ENCODE measurements at places on chromosomes 2 and 18.

DNA sequence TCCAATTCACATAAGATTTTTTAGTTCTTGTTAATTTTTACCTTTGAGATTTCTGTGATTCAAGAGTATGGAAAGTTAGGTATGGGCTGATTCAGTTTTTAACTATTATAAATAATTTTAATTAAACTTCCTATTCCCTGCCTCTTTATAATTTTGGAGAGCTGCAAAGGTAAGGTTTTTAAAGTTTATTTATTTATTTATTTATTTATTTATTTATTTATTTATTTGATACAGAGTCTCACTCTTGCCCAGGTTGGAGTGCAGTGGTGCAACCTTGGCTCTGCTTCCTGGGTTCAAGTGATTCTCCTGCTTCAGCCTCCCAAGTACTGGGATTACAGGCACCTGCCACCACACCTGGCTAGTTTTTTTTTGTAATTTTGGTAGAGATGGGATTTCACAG lies 215.5 kb upstream of the FIGN start:
- no peak for DNase-seq

DNA sequence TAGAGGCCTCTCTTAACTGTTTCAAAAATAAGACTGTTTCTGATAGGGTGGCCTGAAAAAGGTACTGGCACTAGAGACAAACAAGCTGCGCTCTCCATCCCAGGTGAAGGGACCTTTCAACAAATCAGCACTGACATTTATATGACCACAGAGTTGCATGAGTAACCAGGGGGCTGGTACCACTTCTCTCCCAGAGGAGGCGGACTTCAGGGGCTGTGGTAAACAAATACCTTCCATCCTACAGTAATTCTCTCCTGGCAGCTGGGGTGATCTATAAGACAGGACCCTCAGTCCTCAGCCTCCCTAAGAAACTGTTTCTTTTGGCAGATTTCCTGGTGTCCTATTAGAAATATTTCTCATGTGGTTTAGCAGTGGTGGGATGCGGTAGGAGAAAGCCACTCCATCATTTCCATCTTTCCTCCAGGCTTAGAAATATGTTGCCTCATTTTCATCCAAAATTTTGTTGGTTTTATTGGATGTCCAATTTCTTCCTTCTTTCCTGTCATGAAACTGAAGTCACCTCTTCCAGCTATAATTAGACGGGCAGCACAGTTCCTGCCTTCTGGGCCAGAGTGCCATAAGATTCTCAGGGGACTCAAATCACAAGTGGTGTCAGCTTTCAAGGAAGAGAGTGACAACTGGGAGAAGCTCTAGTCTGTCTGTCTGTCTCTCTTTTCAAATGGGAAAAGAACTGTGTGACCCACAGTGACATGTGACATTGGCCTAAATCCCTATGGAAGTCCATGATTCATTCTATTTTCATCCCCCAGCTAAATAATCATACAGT lies 96.4 kb downstream of the CYRIA start:
- no peak for DNase-seq

DNA sequence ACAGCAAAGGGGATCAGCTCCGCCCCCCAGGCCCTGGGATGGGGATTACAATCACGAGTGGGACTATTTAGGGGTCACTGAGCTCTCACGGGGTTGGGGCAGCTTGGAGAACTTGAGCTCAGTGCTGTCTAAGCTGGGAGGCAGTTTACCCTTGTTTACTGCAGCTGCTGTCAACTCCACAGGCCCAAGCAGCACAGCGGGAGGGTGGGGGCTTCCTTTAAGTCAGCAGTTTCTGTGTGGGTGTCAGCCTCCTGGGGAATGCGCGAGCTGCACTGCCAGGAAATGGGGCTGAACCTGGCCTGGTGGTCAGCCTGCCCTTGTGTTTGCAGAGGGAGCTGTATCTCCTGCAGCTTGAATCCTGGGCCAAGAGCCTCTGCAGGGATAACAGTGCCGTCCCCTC lies 29.8 kb downstream of the TOGARAM2 start:
- DNase-seq = no peak

GRCh38 chr18:55585920-55586561 lies 2.0 kb downstream of the TCF4 start:
- DNase-seq = no peak

DNA sequence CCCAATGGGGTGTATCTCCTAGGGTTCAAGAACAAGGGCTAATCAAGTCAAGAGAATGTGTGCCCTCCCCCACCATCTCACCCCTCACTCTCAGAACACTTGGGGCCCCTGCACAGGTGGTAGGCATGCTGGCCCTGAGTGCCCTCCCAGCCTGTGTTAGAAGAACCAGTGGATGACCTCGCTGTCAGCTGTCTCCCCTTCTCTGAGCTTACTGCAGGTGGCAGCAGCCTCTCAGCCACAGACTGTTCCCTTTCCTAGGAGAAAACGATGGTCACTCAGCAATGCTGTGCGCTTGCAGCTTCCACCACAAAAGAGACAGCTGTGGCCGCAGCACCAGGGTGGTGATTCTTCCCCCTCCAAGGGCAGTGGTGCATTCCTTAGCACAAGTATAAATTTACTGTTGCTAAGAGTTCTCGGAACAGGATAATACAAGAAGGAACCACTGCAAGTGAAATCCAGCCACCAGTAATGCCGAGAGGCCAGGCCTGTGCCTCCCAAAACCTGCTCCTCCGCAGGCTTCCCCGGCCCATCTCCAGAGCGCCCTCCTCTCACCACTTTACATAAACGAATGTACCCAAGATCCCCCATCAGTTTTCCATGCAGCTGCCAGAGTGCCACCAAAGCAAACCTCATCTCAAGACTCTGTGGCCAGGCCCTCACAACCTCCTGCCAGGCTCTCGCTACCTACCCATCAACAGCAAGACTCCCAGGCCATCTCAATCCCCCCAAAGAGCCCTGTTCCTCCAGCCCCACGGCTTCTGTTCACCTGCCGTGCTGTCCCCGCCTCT lies 935 bp upstream of the RAMP1 start:
- peak; percentile 17 for DNase-seq

- no peak for DNase-seq
Observed at GRCh38 chr2:205411558-205411957, 270.7 kb upstream of the NRP2 start.

DNA sequence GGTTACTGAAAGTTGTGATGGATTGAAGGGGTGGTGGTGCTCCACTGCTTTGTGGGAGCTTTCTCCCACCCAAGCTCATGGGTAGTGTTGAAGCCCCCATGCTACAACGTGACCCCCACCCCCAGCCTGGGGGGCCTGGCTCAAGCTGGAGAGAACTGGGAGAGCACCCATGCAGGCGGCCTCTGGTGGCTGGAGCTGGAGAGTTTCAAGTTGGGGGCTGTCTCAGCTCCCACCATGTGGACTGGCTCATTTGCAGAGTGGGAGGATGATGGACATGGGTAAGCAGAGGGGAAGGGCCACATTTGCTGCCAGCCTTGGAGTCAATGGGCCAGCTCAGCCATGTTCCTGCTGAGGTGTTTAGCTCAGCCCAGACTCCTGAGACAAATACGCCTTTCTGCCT lies 62.8 kb downstream of the INPP4A start:
- no peak for DNase-seq

DNA sequence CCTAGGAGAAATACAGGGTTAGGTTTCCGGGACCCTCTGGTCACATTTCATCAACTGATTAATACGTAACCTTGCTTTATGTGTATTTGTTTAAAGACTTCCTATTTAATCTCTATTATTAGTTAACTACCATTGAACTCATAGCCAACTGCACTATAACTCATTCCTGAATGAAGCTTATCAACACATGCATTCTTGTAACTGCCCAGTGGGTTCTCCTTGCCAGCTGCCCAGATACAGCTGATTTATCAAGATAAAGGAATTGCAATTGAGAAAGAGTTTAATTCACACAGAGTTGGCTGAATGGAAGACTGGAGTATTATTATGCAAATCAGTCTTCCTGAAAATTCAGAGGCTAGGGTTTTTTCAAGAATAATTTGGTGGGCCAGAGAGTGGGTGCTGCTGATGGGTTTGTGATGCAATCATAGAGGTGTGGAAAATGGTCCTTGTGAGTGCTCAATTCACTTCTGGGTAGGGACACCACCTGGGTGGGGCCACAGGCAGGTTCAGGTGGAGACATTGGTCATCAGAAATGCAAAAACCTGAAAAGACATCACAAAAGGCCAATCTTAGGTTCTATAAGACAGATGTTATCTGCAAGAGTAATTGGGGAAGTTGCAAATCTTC lies 21.1 kb upstream of the NOSTRIN start:
- DNase-seq = no peak

- DNase-seq = no peak
Observed at GRCh38 chr2:16392647-16393499, 272.8 kb downstream of the CYRIA start.

DNA sequence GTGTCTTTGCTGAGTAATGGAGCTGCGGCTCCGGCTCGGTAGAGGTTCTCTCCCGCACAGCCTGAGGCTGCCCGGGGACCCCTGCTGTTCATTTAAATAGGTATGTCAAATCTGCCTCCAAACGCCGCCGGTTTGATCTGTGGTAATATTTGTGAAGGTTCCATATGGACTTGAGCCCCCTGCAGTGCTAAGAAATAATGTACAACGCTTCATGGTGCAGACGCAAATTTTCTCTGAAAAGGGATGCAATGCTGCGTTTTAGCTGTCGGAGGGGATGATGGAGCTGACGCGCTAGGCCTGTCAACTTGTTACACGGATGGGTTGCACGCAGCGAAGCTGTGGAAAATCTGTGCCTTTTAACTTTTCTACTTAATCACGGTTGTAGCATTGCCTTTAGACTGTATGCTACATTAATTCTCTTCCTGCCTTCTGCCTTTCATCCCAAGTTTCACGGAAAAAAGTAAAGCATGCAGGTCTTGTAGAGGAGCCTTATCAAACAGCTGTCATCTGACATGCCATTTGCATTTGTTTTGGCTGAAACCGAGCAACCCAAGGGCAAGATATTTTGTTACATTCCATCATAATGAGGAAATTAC lies 43.2 kb downstream of the MRPS9 start:
- DNase-seq = no peak

Data from stimulated activated CD4-positive, alpha-beta T cell treated with anti-CD3 and anti-CD28 coated beads, TNF-alpha, amount 100 ng/mL, for 48 hours (primary cell).